Daoy (cell line): ENCODE measurements at places on chromosomes 1 and 21. TPM values are rescaled to one million over a fixed set of nuclear protein-coding genes. Genes with fewer than 3 reads are reported as not detected.

Gene CALML6
- 0.23 TPM in 1 of 2 replicates, not detected in the other for total RNA-seq

Gene EFNA3
- total RNA-seq = 1.1 and 2.4 TPM in 2 replicates

Gene RNU1-4
- total RNA-seq = 306 and 832 TPM in 2 replicates

Gene NCF2
- total RNA-seq = 19.7 and 26.2 TPM in 2 replicates

Gene SLAMF7
- total RNA-seq = 0.03 and 0.91 TPM in 2 replicates

Gene TEDDM1
- not detected in 2 replicates for total RNA-seq

Gene EVI5
- 18.9 and 19.2 TPM in 2 replicates for total RNA-seq

GRCh38 chr1:39574646-39575045, 1.9 kb downstream of the PABPC4 start:
- peak; percentile 28 for DNase-seq

DNA sequence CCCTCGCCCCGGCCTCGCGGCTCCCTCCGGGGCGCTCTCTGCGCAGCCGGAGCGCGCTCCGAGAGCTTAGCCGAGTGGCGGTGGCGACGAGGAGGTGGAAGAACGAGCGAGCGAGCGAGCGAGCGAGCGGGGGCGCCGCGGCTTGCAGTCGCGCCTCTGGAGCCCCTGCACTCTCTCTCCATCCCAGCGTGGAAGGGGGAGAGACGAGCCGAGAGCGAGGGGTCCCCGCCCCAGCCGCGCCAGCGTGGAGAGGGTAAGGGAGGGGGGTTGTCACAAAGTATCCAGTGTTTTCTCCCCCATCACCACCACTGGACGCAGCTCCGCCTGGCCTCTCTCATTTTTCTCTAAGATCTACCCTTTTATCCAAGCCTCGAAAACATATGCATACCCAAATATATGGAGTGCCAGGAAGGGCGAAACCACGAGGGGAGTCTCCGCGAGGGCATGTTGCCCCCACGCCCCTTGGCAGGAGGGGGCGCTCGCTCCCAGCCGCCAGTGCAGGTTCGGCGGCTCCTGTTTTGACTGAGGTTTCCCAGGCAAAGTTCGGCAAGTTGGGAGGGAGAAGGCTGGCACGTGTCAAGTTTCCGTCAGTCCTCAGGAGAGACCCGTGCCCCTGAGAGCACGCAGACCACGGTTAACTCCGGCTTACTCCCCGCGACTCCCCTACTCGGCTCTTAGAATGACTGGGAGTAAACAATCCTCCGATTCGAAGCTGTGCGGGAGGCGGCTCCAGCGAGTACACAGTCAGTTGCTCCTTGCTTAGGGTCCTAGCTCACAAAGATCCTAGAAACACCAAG, 569 bp upstream of the DAB1 start:
- peak; percentile 64 for DNase-seq

DNA sequence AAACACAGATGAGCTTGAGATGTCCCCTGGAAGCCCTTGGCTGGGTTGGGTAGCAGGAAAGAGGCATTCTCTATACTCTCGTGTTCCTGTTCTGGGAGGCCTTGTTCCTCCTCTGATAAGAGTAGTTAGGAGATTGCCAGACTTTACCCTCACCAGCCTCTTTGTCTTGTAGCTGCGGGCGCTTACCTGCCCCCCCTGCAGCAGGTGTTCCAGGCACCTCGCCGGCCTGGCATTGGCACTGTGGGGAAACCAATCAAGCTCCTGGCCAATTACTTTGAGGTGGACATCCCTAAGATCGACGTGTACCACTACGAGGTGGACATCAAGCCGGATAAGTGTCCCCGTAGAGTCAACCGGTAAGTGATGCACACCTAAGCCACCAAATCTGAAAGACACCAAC, 5.2 kb downstream of the AGO1 start:
- no peak for DNase-seq

DNA sequence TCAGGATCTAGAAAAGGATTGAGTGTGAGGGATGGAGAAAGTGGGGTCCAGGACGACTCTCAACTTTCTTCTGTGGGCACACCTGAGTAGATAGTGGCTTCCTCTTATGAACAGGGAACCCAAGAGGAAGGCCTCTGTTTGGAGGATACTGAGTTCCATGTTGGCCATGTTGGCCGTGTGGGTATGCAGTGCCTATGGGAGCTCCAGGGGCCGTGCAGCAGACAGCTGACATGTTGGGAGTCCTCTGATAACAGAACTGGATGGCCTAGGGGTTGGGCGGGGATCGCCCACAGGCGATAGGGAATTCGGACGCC, 43.0 kb downstream of the TMEM53 start:
- DNase-seq = no peak

- no peak for DNase-seq
Measured at GRCh38 chr1:206715552-206716158, 30.9 kb downstream of the MAPKAPK2 start.

- no peak for DNase-seq
Measured at GRCh38 chr1:19272064-19272463, 16.5 kb downstream of the AKR7A3 start.

GRCh38 chr1:109910963-109911798, 532 bp downstream of the CSF1 start:
- peak; percentile 47 for DNase-seq

DNA sequence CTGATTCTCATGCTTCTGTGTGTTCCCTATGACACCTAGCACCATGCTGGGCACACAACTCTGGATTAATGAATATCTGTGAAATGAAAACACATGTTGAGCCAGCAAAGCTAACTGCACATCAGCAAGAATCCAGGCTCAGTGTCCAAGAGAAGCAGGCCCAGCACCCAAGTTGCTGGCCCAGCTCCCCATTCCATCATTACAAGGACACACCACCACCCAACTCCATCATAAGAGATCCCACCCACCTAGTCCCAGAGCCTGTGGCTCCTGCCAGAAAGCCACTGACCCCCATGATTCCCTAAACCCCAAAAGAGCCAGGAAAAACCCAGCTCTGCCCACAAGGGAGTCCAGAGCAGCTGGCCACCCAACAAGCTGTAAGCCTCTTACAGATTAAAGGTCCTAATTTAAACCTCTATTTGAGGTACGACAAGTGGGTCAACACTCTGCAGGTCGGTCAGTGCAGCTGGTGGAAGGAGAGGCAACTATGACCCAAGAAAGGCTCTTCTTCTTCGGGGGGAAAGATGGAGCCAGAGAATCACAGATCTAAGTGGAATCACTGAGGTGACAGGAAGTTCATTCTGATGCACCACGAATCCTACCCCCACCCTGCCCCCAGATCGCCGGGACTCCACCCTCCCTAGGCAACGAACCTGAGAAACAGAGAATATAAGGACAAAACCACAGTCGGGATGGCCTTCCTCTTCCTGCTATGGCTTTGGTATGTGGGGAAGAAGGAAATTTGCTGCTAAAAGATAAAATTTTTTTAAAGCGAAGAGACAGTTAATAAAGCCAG, 58.2 kb downstream of the CD34 start:
- DNase-seq = no peak

DNA sequence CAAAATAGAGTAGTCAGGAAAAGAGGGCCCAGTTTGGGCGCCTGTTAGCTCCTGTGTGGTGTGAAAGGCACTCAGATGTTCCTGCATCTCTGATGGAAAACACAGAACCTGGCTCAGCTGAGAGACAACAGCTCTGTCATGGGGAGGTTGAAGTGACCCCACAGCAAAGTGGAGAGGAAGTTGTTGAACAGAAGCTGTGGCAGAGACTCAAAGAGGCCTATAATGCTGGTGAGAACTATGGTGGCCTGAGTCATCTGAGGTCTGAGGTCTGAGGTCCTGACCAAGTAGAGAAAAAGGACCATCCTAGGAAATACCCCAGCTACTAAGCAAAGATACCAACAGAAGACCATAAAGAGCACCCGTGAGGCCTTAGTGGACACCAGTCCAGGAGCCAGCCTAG, 45.6 kb upstream of the JAK1 start:
- no peak for DNase-seq

DNA sequence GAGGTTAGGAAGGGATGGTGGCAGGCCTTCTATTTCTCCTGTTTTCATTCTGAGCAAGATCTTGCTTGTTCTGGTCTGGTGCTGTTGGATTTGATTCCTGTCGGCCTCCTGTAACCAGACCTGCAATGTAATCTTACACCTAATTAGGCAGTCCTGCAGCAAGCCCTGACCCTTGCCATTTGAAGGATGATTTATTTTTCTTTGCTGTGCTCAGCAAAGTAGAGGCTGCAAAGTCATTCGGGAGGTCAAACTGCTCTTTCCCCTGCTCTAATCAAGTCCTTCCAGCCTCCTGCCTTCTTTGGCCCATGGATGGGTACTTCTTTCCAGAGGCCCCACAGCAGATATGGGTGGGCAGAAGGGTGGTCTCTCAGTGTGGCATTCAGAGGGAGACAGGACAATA, 417.7 kb upstream of the USP24 start:
- no peak for DNase-seq

DNA sequence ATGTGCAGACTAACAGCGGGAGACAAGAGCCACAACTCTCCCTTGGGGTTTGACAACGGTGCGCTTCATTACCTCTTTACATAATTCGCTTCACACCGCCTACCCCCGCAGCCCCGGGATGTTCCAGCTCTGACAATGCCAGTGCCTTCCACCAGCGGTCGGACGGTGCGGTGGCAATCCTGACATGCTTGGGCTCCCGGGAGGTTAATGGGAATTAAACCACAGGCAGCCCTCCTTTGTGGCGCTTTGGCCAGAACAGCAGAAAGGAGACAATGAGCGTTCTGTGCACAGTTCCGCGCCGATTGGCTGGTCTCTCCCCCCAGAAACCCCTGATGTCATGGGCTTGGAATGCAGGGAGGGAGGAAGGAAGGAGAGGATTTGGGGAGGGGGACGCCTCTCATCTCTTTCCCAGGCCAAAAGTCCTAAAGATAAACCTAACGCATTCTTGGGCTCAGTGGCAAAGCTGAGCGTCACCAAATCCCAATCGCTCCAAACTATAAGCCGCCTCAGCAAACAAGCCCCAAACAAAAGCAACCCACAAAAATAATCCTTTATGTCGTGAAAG, 1.3 kb downstream of the CNN3 start:
- DNase-seq = peak; percentile 98

DNA sequence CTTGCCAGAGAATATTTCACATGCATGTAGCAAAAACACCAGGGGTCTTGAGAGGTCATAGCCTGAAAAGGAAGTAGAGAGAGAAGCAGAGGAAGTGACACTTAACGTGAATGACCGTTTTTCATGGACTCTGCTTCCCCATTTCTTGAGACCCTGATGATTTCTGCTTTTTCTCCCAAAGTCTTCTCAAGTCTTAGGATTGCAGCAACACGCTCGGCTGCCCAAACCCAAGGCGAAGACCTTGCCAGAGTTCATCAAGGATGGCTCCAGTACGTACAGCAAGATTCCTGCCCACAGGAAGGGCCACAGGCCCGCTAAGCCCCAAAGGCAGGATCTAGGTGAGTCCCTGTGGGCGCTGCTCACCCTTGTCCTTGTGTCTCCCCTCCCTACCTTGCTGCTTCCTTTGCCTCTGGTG, 12.8 kb downstream of the THEMIS2 start:
- DNase-seq = no peak

DNA sequence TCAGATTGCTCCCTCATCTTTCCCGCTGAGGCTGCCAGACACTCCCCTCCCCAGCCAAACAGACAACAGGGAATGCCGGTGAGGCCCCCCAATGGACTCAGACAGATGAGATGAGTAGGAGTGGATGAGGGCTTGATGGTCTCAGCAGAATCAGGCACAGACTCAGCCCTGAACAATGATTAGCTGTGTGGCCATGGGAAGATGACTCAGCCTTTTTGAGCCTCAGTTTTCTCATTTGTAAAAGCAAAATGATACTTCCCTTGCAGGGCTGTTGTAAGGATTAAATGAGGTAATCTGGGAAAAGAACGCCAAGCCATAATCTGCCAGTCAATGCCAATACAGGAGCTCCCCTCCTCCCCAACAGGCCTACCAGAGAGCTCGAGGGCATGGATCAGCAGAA, 12.4 kb downstream of the C1orf198 start:
- DNase-seq = no peak
